Activated CD8-positive, alpha-beta memory T cell treated with anti-CD3 and anti-CD28 coated beads, Interleukin-2, amount 10 ng/mL, durations not matched to agents 7 days and 5 days (primary cell): ENCODE measurements at places on chromosomes 1 and 21. TPM values are rescaled to one million over a fixed set of nuclear protein-coding genes. Genes with fewer than 3 reads are reported as not detected.

- no peaks in the 10 kb centered on the region for H3K36me3 ChIP-seq
- H3K27ac ChIP-seq, result no peak overlapping the region
- DNase-seq, result no peak
- no peak overlapping the region for H3K4me3 ChIP-seq
Measured at GRCh38 chr21:35982717-35983116, 77.6 kb downstream of the SETD4 start.

DNA sequence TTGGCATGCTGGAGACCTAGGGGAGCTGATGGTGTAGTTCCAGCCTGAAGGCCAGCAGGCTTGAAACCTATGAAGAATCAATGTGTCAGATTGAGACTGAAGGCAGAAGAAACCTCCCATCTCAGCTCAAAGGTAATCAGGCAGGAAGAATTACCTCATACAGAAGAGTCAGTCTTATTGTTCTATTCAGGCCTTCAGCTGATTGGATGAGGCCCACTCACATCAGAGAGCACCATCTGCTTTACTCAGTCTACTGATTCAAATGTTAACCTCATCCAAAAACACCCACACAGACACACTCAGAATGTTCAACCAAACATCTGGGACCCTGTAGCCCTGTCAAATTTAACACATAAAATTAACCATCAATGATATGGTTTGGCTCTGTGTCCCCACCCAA lies 13.7 kb upstream of the CCN1 start:
- peaks cover 34% of the 10 kb centered on the region for H3K27me3 ChIP-seq
- H3K4me1 ChIP-seq, result no peaks in the 10 kb centered on the region
- H3K36me3 ChIP-seq, result no peaks in the 10 kb centered on the region
- no peak for DNase-seq
- no peak overlapping the region for H3K4me3 ChIP-seq
- H3K27ac ChIP-seq, result no peak overlapping the region

- no peak overlapping the region for H3K27ac ChIP-seq
- no peaks in the 10 kb centered on the region for H3K36me3 ChIP-seq
- no peak for DNase-seq
- no peak overlapping the region for H3K4me3 ChIP-seq
Measured at GRCh38 chr1:38068220-38068979, 21.8 kb upstream of the POU3F1 start.

- H3K27ac ChIP-seq, result no peak overlapping the region
- H3K36me3 ChIP-seq, result no peaks in the 10 kb centered on the region
- no peak for DNase-seq
- H3K4me1 ChIP-seq, result peaks cover 5% of the 10 kb centered on the region
Measured at GRCh38 chr1:22747021-22747734, 36.5 kb downstream of the EPHB2 start.

GRCh38 chr1:205068457-205069040 lies 15.7 kb downstream of the TMEM81 start:
- H3K36me3 ChIP-seq, result no peaks in the 10 kb centered on the region
- H3K27ac ChIP-seq, result no peak overlapping the region
- no peaks in the 10 kb centered on the region for H3K4me1 ChIP-seq
- H3K4me3 ChIP-seq, result no peak overlapping the region
- no peak for DNase-seq
- H3K27me3 ChIP-seq, result no peaks in the 10 kb centered on the region

GRCh38 chr1:219660666-219661463 lies 48.0 kb upstream of the ZC3H11B start:
- no peaks in the 10 kb centered on the region for H3K36me3 ChIP-seq
- DNase-seq, result peak; percentile 70
- H3K27ac ChIP-seq, result no peak overlapping the region
- peaks cover 6% of the 10 kb centered on the region for H3K27me3 ChIP-seq
- peaks cover 1% of the 10 kb centered on the region for H3K4me1 ChIP-seq

GRCh38 chr1:53959664-53960250 lies 13.6 kb downstream of the LRRC42 start:
- no peak overlapping the region for H3K27ac ChIP-seq
- no peak for DNase-seq
- no peaks in the 10 kb centered on the region for H3K27me3 ChIP-seq
- H3K4me1 ChIP-seq, result peaks cover 18% of the 10 kb centered on the region

DNA sequence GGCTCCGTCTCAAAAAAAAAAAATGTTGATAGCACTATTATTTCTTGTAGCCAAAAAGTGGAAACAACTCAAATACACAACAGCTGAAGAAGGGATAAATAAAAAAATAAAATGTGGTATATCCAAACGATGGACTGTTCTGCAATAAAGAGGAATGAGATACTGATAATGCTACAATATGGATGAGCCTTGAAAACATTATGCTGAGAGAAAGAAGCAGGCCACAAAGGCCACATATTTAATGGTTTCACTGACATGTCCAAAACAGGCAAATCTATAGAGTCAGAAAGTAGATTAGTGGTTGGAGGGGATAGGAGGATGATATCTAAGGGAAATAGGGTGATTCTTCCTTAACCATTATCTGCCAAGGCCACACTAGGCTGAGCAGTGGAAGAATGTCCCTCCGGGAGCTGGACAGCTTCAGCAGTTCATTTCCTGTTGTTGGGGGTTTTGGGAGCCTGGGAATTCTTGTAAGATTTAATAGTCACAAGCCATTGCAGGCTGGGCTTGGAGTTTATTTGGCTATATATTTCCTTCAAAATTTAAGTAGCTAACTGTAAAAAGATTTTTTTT lies 53.5 kb downstream of the ST3GAL3 start:
- no peak for DNase-seq
- H3K36me3 ChIP-seq, result no peaks in the 10 kb centered on the region
- no peak overlapping the region for H3K27ac ChIP-seq
- no peaks in the 10 kb centered on the region for H3K4me1 ChIP-seq
- no peak overlapping the region for H3K4me3 ChIP-seq

DNA sequence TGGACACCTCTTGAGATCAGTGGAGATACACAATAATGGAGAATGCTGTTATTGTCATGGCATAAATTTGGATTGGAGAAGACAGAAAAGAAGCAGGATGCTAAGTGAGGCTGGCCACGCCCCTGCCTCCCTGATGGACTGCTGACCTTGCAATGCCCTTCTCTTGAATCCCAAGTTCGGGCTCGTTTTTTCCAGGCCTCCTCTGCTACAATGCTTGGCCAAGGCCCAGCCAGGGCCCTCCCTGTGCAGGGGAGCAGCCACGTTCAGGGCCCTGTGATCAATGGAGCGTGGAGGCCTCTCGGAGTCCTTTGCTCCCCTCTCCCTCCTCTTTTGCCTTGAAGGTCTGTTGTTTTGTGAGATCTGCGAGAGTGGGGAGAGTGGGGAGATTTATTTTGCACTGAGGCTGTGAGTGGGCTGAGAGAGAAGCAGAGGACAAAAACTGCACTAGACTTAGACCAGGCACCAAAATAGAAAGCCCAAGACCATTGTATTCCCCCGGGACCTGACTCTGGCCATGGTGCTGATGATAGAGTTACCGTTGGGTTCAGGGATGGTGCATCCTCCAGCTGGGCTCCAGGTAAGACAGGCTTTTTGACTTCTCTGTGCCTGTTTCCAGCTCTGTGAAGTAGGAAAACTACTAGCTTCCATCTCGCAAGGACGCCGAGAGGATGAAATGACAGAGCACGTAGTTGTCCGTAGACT lies 268.6 kb downstream of the KAZN start:
- DNase-seq, result no peak
- H3K4me1 ChIP-seq, result no peaks in the 10 kb centered on the region
- no peak overlapping the region for H3K4me3 ChIP-seq
- no peaks in the 10 kb centered on the region for H3K27me3 ChIP-seq
- no peaks in the 10 kb centered on the region for H3K36me3 ChIP-seq
- H3K27ac ChIP-seq, result no peak overlapping the region

Gene LRRIQ3
- total RNA-seq, result 1.6 TPM

Gene VWA5B1
- not detected for total RNA-seq

Gene AADACL4
- not detected for total RNA-seq

Gene PEAR1
- total RNA-seq, result not detected

Gene KCNK2
- total RNA-seq, result not detected
